Stimulated activated naive CD4-positive, alpha-beta T cell treated with Interleukin-2 at 50 U/mL for 16 hours (primary cell): ENCODE measurements at places on chromosomes 7 and 10.

DNA sequence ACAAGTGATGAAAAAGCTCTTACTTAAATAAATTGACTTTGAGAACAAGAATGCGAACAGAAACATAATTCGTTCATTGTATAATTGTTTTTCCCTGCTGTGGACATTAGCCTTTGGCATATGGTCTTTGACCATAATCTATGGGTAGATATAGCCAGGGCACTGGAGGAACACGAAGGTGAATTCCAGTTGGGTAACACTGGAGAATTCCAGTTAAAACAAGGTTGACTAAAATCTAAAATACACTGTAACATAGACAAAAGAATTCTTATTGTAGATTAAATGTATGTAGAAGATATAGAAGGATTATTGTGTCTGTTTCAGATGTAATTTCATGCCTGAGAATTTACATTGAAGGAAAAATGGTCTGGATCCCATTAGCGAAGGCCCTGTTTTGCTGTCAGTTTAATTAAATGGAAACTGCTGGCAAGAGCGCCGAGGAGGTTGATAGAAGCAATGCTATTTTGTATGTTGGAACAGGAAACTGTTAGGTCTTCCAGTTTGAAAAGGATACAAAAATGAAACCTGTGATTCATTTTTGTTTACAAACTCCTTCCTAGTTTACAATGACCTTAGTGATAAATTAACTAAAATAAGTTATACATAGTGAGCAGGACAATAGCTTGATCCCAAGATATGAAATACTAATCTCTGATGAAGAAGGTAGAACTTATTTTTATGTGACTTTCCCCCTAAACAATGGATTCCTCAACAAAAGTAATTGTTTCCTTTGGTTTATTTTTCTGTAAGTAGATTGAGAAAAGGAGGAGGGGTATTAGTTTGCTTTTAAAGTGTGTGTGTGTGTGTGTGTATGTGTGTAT, 68.9 kb downstream of the ARID5B start:
- no peak for DNase-seq

- no peak for DNase-seq
Observed at GRCh38 chr10:61931620-61932332, 30.3 kb downstream of the ARID5B start.

DNA sequence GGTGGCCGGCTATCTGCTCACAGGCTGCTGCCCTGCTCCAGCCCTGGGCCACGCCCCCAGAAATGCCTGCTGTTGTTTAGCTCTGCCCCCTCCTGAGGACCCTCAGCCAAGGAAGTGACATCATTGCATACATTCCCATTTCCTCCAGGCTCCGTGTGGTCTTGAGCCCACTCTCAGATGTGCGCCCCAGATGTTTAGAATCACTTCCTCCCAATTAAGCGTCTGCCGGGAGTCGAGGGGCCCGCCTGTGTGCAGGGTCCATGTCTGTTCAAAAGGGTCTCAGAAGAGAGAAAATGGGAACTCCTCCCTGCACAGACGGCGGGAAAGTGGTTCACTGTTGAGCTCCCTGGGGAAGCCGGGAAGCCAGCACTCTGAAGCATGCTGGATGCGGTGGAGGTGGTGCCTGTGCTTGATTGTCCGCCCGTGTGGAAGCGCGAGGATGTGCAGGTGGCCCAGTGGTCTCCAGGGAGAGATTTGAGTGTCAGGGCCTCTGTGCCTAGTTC, 116.9 kb upstream of the PPIF start:
- no peak for DNase-seq

DNA sequence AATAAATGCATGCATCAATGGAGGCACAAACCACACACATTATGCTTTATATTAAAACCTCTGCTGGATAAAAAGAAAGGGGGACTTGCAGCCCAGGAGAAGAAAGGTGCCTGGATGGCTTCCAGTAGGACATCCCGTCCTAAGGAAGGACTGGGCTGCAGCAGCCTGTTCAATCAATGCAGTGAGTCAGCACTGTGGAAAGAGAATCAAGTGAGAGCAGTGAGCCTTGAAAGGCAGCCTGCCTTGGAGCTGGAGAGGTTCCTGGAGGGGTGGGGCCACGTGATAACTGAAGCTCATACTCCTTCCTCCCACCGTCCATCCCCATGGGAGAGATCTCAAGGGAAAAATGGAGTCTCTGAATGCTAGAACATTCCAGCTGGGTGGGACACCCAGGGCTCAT, 501.2 kb downstream of the ADRA2A start:
- DNase-seq = no peak

GRCh38 chr10:73974309-73974946, 23.5 kb upstream of the VCL start:
- no peak for DNase-seq

DNA sequence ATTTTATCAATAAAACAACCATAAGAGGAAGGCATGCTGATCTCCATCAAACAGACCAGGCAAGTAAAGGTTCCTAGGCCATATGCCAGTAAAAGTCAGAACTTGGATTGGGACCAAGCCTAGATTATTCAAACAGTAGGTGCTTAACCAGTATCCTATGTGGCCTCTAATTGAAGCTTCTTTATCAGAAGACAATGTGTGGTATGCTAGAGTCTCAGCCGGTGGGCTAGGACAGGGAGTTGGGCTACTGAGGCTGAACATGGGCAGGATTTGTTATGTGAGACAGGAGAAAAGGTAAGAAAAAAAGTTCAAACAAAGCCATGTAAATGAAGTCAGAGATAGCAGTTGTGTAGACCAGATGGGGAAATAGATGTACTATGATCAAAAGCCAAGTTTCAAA, 413.7 kb upstream of the GHITM start:
- no peak for DNase-seq

DNA sequence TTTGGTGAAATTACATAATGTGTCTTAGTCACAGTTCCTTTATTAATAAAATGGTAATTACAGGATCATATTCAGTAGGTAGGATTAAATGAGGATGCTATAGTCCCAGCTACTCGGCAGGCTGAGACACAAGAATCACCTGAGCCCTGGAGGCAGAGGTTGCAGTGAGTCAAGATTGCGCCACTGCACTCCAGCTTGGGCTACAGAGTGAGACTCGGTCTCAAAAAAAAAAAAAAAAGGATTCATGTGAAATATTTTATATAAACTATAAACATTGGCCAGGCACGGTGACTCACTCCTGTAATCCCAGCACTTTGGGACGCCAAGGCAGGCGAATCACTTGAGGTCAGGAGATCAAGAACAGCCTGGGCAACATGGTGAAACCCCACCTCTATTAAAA, 197.9 kb downstream of the IMMP2L start:
- no peak for DNase-seq

- DNase-seq = no peak
Observed at GRCh38 chr7:13217768-13218167, 530.3 kb downstream of the ARL4A start.

- no peak for DNase-seq
Observed at GRCh38 chr7:14104861-14105260, 115.4 kb upstream of the ETV1 start.

GRCh38 chr10:79148452-79149344, 79.9 kb downstream of the ZMIZ1 start:
- DNase-seq = no peak

- DNase-seq = no peak
Observed at GRCh38 chr10:17782921-17783665, 26.1 kb upstream of the MRC1 start.

DNA sequence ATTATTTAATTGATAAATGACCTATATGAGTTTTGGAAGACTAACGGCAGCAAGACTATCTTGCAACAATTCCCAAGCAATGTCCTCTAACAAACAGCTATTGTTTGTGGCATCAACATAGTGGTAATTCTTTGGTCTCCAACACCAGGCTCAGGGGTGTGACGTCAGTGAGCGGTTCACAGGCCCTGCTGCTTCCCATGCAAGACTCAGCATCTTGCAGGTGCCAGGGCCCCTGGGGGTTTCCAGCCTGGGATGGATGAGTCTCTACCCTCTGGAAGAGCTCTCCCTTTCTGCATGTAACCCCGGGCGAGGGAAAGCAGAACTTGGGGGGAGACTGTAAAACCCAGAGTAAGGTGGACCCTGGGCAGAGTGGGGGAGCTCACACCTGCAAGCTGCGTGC, 164.7 kb downstream of the ACTR3B start:
- DNase-seq = no peak

- DNase-seq = no peak
Observed at GRCh38 chr7:92415225-92415624, 32.1 kb upstream of the GATAD1 start.

DNA sequence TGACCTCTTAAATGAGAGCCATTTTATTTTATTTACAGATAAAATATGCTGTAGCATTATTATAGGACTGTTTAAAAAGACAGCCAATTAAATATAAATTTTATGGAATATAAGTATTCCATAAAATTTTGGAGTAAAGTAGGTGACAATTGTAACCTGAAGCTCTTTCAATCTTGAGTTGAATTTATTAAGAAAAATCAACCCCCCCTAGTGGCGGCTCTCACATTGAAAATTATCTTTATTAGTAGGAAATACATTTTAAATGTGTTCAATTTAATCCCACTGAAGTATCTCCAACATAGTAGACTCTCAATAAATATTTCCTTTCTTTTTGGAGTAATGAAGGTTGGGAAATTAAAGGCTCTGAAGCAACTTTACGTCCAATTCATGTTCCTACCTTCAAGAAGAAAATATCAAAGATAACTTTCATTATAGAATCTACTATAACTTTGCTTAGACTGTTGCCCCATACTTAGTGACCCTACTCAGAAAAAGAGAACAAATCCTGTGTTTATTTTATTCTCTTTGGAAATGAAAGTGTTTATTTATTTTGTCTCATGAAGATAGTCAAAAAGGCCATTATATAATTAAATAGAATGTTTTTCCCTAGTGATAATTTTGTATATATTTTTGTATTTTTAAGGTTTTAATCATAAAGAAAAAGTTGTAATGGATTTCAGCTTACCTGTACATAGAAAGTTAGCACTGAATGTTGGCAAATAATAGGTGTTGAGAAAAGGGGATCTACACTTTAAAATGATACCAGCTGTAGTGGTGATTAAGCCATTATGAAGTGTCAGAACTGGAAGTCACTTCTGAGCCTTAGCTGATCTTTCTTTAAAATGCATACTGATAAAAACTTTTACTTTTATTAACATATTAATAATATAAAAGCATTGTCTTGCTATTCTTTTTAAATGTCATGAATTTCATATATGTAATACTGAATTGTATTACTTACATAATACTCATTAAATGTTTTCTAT, 3.3 kb downstream of the AHR start:
- DNase-seq = peak; percentile 14

DNA sequence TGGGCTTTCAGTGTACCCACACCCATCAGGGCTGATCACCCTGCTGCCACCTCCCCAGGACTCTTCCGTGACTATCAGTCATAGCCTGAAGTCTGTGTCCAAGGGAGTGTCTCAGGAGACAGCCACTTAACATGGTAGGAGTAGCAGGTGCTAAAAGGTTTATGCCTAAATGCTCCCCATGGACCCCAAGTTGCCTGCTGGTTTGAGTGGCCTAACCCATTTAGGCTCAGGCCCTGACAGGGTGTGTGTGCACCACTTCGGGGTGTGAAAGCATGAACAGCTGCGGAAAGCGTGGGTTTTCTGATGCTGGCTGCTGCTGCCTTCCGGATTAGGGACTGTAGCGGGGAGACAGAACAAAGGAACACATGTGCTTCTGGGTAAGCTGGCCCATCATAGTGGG, 93.2 kb upstream of the SAMD8 start:
- DNase-seq = no peak

DNA sequence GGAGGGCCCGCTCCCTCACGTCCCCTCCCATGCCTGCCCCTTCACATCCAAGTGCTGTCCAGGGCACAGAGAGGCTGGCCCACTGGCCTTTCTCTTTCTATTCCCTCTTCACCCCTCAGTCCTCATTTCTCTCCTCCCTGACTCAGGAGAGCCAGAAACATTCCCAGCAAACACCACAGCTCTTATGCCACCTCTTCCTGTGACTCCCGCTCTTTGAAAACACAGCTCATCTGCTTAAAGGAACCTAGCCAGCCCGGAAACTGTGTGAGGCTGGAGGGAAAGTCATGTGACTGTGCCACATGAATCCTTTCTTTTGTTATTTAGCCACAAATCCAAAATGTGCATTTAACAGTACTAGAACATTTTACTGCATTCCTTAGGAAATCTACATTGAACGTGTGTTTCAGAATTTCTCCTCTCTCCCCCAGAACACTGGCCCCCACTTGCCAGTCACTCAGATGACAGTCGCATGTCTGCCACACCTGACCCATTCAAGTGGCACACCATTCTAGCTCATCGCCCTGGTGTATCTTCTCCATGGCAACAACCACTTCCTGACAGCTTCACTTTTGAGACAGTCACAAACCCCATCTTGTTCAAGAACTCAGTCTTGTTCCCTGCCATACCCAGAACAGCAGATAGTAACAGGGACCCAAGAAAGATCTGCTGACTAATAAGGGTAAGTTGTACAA, 42.8 kb downstream of the GRB10 start:
- peak; percentile 32 for DNase-seq

DNA sequence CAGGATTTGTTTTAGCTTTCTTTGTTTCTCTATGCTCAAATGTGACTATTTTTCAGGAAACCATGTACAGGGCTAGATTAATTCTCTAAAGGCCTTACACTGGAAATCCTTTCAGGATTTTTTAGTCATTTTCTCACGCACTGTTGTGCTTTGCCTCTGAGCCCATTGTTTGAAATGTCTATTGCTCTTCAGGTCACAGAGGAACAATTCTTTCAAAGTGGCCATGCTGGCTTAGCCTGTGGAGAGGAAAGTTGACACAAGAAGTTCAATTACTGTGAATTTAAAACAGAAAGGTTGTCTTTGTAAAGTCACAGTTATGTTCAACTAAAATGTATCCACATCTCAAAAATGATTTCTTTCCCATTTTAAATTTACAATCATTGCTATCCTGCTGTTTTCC, 1071.7 kb upstream of the POT1 start:
- DNase-seq = no peak

DNA sequence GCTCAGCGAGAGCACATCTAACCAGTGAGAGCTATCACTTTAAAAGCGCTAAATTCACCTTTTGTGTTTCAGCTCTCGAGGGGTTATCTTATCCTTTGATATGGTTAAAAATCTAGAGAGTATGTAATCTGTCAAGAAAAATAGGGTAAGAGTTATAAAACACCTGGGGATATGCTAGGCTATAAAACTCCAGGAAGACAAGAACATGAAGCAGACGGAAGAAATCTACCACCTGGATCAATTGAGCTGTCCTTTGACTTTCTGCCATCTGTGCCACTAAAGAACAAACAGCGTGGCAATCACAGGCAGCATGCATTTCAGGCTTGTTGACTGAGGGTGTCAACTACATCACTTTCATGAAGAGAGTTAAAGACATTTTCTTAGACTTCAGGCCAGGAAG, 83.1 kb downstream of the ZNF248 start:
- no peak for DNase-seq

GRCh38 chr10:133292919-133293809, 15.5 kb downstream of the TUBGCP2 start:
- no peak for DNase-seq

GRCh38 chr10:95691281-95691680, 2.4 kb downstream of the TCTN3 start:
- DNase-seq = no peak

DNA sequence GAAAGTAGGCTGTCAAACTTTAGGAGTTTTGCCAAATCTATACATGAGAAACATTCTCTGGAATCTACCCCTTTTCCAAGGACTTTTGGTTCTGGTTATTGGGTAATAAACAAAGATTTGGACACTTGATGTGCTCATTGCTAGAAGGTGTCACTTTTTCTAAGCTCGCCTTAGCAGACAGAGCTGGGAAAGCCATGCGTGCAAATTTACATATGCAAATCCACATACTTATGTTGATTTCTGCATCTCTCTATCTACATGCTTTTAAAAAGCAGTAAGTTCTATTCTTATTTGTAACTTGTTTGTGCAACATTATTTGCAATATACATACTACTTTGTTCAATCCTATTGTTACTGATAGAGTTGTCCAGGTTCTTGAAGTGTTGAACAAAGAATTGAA, 22.5 kb upstream of the GIMAP6 start:
- no peak for DNase-seq

GRCh38 chr7:25894002-25894901, 257.7 kb upstream of the NFE2L3 start:
- DNase-seq = no peak
